ENCODE measurements at places on chromosomes 1 and 21.

DNA sequence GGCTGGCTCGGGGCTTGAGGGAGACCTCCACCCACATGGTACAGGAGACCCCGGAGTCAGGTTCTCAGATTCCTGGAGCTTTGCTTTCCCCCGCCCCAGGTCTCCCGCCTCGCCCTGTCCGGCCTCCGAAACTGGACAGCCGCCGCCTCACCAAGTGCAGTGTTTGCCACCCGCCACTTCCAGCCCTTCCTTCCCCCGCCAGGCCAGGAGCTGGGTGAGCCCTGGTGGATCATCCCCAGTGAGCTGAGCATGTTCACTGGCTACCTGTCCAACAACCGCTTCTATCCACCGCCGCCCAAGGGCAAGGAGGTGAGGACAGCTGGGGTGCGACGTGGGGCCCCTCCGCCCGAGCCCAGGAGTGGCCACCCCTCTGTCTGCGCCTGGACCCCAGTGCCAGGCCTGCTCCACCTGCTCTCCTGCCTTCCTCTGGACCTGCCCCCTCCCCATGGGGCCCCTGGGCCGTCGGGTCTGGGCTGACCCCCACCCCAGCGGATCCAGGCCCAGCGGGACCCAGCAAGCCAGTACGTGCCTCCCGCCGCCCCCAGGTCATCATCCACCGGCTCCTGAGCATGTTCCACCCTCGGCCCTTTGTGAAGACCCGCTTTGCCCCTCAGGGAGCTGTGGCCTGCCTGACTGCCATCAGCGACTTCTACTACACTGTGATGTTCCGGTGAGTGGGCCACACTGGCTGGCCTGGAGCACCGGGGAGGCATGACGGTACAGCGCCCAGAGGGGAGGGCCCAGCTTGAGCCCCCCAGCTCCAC lies 8.7 kb downstream of the SELENON start:
- no peak for DNase-seq

DNA sequence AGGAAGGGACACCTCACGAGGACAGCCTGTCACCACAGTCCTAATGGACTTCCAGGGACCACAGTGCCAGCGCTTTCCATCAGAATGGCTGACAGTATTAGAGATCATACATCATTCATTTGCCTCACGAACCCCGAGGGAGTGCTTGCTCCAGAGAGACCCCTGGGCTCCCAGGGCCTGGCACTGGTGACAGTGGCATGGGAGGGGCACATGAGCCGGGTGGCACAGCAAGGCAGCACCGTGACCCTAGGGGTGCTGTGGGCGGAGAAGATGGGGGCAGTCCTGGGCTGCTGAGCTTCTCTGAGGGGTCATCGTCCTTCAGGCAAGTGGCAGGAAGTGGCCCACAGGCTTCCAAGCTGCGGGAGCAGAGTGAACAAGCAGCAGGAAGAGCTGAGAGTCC lies 16.4 kb upstream of the TSPEAR start:
- no peak for DNase-seq

- no peak for DNase-seq
These were observed 12.3 kb downstream of the ERO1B start for GRCh38 chr1:236269439-236269838.

DNA sequence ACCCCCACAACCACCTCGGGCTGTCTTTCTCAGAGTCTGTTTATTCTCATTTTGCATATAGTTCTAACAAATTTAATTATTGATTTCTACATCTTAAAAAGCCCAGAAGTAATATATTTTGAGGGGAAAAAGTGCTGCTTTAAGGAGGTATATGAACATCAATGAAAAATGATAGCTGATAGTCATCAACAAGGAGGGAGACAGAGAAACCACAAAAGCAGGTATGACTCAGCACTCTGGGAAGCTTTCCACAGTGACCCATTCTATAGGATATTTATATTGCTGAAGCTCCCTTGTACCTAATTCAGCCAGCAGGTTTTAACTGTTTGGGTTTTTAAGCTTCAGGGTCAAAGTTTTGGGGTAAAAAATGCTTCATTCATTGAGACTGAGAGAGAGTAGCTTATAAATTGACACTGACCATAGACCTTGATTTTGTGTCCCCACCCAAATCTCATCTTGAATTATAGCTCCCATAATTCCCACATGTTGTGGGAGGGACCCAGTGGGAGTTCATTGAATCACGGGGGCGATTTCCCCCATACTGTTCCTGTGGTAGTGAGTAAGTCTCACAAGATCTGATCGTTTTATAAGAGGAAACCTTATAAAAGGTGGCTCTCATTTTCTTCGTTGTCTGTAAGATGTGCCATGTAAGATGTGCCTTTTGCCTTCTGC lies 27.4 kb downstream of the VANGL1 start:
- DNase-seq: no peak

DNA sequence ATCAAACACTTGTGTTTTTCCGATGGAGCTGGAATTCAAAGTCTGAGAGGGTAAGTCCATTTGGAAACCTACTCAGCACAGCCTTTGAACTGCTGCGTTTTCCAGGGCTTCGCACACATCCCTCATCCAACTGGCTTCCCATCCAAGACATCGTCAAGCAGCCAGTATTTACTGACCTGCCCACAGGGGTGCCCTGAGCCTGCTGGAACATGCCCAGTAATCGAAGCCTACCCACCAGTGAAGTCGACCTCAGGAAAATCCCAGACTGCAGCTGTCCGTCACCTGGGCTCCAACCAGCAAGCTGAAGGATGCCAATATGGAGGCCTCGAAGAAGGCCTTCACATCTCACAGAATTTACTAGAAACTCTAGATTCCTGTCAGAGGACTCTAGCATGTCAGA lies 261.6 kb downstream of the PLPP3 start:
- DNase-seq: no peak

DNA sequence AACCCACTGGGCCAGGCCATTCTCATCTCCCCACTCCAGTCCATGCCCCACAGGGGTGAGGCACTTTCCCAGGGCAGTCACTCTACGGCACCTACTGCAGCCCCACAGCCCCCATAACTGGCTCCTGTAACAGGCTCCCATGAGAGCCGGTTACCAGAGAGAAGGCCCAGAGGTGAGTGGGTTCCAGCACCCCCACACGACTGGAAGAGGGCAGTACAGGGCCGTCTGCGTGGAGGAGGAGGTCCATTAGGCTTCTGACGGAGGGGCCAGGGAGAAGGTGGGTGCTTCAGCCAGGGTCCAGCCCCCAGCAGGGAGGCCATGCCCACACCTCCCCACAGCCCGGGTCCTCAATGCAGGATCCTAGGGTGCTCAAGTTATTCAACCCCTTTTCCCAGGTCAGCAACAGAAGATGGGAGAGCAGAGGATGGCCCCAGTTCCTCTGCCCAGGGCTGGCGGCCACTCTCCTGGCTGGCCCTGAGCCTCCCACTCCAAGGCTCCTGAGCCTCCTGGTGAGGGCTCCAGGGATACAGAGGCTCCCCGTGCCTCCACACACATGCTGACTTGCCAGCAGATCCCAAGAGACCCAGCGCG lies 1.6 kb downstream of the ACAP3 start:
- no peak for DNase-seq

GRCh38 chr1:159791461-159791860 lies 10.7 kb downstream of the DUSP23 start:
- no peak for DNase-seq

GRCh38 chr21:35096959-35097358 lies 47.9 kb upstream of the RUNX1 start:
- DNase-seq: no peak

DNA sequence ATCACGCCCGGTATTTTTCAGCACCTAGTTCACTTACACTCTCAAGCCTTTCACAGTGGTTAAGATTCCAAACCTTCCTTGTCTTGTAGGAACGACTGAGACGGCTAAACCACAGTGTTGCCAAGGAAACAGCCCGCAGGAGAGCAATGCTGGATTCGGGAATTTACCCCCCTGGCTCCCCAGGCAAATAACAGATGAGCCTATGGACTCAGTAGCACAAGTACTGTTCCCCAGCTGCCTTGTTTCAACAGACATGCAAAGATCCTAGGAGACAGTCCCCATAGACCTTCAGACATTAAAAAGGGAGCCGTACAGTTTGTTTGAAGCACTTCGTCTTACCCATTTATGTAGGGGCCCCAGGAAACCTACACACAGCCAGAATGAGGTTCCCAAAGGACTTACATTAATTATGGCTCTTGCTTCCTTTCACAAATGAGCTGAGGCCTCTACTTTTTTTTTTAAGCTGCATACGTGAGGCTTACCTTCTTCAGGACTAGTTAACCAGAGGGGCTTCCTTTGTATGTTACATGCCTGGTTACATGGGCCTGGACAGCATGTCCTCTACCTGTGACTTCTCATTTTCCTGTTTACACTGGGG lies 2.7 kb downstream of the SNAPIN start:
- no peak for DNase-seq

DNA sequence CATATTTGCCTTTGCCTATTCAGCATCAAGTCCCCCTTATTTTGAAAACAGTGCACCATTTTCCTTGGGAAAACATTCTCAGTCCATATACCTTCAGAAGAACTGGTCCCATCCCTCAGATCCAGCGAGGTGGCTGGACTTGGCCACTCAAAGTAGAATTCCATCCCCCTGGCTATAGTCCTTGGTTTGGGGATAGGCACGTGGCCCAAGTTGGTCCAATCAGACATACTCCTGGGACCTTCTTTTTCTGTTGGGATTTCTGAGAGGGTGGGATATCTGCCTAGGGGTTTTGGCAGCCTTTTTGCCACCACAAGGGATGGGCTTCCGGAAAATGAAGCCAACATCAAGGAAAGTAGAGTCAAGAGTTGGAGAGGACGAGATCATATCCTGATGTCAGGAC lies 10.7 kb upstream of the MATN1 start:
- no peak for DNase-seq

Measured in activated CD4-positive, alpha-beta T cell treated with anti-CD3 and anti-CD28 coated beads for 1 hour (primary cell).